Esophagus mucosa (tissue), 1 donor: ENCODE measurements at places on chromosomes 7 and 10. TPM values are rescaled to one million over a fixed set of nuclear protein-coding genes. Genes with fewer than 3 reads are reported as not detected.

DNA sequence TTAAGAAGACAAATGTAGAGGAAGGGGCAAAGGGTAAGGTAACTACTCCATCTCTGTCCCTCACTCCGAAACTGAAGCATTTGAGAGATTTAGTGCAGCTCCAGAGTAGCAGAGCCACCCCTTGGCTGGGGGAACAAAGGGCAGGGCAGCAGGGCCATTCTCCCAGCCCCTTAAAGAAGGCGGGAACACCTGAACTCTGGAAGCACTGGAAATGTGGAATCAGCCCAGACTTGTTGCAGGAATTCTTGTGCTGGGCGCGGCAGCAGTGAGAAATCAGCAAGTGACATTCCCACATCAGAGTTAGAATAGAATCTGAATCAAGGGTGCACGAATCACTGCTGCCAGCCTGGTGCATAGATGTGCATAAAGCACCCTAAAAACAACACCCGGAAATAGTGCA is 34.4 kb upstream of the GRM8 start:
- ATAC-seq: peak; percentile 57

- no peak for ATAC-seq
Observed at GRCh38 chr7:138581065-138581464, 120.1 kb downstream of the SVOPL start.

- no peak for ATAC-seq
Observed at GRCh38 chr7:8390262-8390626, 43.2 kb upstream of the NXPH1 start.

DNA sequence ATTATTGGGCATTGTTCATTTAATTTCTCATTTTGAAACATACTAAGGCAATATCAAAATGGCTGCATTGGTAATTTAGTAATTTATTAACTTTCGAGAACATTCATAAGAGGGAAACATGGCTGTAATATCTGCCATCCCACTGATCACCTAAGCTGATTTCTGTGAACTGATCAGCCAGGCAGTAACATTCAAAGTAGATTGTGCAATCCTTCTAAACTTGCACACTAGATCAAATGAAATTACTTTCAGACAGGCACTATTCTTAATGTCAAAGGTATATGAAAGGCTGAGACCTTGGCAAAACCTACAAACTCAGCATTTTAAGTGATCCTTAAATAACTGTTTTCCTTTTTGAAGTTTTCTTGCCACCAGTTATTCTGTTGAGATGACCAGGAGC is 290.7 kb downstream of the CACNA2D1 start:
- no peak for ATAC-seq

- ATAC-seq: no peak
Observed at GRCh38 chr7:33965183-33965744, 59.9 kb downstream of the BMPER start.

- ATAC-seq: no peak
Observed at GRCh38 chr10:59793919-59794318, 40.7 kb upstream of the MRLN start.

GRCh38 chr7:32206987-32207386 is 136.8 kb upstream of the PDE1C start:
- no peak for ATAC-seq

GRCh38 chr7:22722536-22723180 is 4.3 kb upstream of the IL6 start:
- no peak for ATAC-seq

GRCh38 chr10:1425879-1426278 is 311.4 kb downstream of the ADARB2 start:
- ATAC-seq: no peak

- ATAC-seq: no peak
Observed at GRCh38 chr7:18667466-18667865, 171.9 kb downstream of the HDAC9 start.

DNA sequence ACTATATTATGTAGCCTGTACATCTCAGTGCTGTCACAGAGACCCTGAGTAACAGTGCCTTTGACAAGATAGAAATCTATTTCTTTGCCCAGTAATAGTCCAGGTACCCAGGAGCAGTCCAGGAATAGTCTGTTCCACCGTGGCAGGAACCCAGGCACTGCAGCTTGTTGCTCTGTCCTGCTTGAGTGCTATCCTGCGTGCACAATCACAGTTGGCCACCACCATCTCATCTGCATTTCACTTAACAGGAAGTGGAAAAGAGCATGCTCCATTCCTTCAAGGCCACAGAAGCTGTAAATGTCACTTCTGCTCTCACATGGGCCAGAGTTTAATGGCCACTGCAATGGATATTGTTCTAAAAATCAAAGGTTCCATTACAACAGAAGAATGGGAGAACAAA is 61.5 kb upstream of the PRR15 start:
- no peak for ATAC-seq

DNA sequence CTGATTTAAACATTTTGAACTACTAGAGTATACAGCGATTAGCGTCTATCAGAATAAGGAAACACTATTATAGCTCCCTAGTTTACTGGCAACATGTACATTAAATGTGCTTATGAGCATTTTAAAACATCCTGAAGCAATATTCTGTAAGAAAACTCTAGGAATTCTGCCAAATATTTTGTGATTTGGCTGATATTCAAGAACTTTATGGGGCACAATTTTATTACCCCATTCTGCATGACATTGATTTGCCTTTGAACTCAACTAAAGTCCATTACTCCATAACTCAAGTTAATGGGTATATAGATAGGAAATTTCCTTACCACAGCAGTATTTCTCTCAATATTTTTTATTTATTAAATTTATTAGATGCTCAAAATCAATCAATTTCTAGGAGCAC is 369.9 kb upstream of the KCND2 start:
- no peak for ATAC-seq

DNA sequence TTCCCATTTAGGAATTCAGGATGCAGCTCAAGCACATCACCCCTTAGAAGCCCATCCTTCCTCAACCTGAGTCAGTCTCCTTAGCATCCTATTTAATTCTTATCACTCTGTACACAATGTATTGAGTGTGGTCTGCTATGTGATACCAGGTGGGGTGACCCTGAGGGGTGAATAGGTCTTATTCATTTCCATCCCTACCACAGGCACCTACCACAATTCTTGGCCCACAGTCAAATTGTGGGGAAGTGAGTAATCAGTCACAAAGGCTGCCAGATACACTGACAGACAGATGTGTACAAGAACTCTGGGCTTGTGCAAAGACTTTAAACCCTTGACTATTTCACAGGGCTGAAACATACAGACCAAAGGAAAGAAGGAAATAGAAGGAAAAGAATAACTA is 560.5 kb downstream of the PARD3 start:
- peak; percentile 54 for ATAC-seq

The SH2D4B gene
- 0.04 TPM for total RNA-seq

The GLCCI1 gene
- total RNA-seq: 2.7 TPM

The LRRD1 gene
- not detected for total RNA-seq

The ARID5B gene
- 23.4 TPM for total RNA-seq

The GRID2IP gene
- 0.12 TPM for total RNA-seq

The LRMDA gene
- total RNA-seq: 1.8 TPM

The SPDYE5 gene
- total RNA-seq: not detected

The PKD2L1 gene
- not detected for total RNA-seq

The PCDH15 gene
- total RNA-seq: not detected

The AKAP9 gene
- 42.3 TPM for total RNA-seq

The NT5C3A gene
- total RNA-seq: 13.7 TPM

The CALCR gene
- not detected for total RNA-seq
